ENCODE measurements at places on chromosomes 7 and 10. TPM values are rescaled to one million over a fixed set of nuclear protein-coding genes. Genes with fewer than 3 reads are reported as not detected.

Gene FFAR4
- not detected for total RNA-seq

DNA sequence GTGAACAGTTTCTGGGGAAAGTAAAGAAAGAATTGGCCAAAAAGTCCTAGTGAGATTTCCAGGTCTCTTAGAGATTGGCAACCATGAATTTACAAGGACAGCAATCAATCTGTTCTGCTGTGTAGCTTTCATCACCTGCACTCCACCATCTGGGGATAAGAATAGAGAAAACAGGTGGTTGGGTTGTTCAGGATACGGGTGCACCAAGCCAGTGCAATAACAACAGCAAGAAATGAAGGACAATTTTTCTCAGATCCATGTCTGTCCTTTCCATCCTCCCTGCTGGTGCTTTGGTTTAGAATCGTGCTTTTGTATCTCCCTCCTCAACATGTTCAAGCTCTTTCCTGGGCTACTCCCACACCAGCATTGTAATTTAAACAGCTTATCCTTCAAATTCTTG is 787.7 kb downstream of the GRID1 start:
- DNase-seq: no peak

DNA sequence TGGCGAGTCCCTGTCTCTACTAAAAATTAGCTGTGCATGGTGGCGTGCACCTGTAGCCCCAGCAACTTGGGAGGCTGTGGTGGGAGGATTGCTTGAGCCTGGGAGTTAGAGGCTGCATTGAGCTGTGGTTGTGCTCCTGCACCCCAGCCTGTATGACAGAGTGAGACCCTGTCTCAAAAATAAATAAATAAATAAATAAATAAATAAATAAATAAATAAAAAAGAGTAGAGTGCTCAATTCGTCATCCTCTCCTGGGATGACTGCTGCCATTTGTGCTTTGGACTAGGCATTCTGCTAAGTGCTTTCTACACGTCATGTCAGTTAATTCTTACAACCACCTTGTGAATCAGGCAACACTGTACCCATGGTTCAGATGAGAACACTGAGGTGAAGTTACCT is 130.6 kb downstream of the DOCK1 start:
- DNase-seq: no peak

DNA sequence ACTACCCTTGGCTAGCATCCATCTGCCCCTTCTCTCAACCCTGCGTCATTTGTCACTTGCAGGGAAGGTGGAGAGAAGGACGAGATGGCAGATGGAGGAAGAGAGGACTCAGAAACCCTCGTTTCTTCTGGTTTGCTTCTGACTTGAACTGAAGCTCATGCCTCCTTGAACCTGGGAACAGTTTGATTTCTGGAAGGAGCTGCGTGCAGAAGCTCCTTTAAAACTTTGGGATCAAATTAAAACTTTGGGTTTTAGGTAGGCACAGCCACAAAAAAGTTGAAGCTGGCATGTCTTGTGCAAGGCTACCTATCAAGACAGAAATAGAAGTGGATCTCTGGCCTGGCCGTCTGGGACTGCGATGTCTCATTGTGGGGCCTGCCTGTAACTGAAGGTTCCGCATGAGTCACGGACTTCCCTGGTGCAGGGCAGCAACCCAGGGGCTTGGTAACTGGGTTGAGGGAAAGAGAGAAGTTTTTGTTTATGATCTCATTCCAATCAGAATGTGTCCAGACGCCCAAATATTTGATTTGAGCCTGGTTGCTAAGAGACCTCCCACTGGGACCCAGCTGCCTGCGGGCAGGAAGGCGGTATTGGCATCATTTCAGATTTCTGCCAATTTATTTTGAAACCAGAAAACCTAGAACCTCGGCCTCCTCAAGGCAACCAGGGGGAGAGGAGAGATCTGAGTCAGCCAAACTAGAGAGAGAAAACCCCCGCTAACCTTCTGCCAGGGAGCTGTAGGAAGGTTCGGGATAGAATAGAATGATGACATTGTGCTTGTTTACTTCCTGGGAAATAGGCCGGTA is 15.8 kb upstream of the CAMK1D start:
- peak; percentile 17 for DNase-seq

DNA sequence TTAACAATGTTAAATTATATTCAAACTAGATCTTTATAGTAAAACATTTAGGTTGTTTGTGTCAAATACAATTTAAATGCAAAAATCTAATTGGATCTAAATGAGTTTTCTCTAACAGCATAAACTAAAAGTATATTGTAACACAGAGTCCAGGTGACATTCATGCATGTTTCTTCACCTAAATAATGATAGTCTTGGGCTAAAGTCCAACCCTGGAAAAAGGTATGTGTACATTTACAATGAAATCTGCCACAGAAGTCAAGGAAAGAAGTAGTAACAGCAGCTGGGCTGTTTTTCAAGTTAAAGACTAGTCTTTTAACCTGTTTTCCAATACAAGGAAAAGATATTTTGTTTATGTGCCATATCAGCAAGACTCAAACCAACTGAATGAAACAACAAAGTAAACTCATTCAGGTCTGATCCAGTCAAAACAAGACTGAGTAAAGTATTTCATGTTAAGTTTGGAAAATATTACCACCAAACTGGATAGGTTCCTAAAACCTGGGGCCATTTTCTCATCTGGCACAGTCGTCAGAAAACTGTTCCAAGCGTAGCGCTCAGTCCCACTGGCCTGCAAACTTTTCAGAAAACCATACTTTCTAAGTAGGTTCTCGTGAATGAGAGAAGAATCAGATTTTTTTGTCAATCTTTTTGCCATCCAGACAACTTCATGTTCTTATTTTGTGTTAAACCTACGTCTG is 349.2 kb downstream of the HGF start:
- DNase-seq: no peak

DNA sequence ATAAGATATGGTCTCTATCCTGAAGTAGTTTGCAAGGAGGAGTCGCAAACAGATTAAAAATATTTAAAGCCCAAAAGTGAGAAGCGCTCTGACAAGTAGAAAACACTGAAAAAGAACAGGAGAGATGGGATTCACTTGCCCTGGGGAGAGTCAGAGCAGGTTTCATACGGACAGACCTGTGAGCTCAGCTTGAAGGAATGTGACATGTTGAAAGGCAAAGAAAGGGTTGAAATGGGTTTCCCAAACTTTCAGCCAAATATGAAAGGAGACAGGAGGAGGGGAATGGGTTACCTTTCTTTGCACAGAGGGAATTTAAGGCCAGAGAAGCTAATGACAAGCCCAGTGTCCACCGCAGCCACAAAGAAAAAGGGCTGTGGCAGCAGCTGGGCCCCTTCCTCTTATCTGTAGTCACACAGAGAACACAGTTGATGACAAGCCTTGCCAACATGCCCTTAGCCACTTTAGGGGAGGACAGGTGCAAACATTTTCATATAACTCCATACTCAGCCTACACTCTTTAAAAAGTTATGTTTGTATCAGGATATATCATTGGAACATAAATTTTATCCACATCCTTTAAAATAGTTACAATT is 14.9 kb downstream of the HOXA1 start:
- no peak for DNase-seq

DNA sequence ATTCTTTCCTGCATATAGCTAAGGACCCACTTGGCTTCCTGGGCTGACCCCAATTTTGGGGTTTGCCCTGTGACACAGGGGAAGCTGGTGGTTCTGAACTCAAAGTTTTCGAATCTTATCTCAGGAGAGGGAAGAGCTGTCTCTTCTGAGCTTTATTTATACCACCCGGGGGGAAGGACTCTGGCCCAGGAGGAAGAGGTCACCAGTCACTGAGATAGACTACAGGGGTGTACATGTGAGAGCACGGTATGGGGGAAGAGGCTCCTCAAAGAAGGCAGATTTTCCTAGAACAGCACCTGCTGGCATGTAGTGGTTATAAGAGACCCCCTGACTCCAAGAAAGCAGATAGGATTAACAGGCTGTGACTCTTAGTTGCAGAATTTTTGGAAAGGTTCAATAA is 101.8 kb upstream of the ELMO1 start:
- DNase-seq: no peak

- DNase-seq: no peak
Observed at GRCh38 chr10:128025437-128025836, 100.8 kb downstream of the MKI67 start.

DNA sequence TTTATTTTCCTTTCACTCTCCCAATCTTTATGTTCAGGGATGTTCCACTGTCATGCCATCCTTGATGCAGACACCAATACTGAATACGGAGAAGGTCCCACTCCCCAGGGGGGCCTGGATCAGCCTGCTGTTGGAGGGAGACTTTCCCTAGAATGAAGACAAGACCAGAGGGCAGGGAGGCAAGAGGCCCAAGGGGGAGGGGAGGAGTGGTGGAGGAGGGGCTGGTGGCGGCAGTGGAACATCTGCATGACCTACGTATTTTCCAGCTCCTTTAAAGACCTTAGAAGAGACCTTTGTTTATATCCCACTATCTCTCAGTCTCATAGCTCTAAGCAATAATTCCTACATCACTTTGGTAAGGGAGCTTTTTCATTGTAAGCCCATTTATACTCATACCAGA is 183.0 kb downstream of the HECW1 start:
- DNase-seq: no peak

DNA sequence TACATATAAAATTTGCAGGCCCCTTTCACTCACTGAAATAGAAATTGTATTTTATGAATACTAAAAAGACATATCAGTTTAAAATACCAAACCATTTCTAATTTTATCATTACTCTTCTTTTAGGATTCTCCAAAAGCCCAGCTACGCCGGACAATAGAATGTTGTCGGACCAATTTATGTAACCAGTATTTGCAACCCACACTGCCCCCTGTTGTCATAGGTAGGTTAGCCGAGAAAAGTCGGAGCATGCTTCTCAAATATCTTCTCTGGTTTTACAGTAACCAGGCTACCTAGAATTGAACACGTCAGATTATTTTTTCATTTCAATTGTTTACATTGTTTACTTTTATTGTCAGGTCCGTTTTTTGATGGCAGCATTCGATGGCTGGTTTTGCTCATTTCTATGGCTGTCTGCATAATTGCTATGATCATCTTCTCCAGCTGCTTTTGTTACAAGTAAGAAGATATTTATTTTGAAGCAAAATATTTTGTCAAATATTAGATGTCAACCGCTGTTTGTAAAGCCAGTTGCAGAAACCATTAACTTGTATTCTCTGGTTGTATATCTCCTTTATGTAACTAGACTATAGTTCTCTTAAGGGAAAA is 57.6 kb downstream of the MMRN2 start:
- DNase-seq: peak; percentile 43

- no peak for DNase-seq
Observed at GRCh38 chr10:89236226-89236797, 15.3 kb downstream of the LIPA start.

Gene CABCOCO1
- not detected for total RNA-seq

Gene OR2A1
- under 0.01 TPM for total RNA-seq

GRCh38 chr10:112883360-112884178 is 66.5 kb upstream of the TCF7L2 start:
- DNase-seq: no peak

DNA sequence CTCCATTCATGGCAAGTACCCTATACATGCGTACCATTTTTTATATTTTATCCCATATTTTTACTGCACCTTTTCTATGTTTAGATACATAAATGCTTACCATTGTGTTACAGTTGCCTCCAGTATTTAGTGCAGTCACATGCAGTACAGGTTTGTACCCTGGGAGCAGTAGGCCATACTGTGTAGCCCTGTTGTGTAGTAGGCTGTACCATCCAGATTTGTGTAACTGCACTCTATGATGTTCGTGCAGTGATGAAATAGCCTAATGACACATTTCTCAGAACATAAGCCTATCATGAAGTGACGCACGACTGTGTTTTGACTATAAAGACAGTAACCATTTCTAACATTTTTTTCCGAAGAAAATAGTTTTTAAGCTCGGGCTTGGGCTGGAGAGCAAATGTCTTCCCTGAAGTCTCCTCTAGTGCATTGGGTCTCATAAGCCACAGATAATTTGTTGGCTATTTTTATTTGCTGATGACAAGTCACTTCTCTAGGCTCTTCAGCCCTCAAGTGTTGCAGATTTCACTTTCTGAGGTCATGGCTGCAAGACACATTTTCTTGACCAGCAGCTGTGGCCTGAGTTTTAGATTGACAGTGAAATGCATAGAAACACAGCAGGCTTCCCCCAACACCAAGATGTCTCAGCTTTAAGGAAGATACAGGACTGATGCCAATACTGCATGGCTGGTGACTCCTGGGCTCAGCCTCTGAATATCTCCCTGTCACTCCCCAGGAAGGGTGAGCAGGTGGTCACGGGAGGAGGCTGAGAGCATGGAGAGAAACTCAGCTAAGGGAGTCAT is 26.9 kb downstream of the EPDR1 start:
- DNase-seq: no peak

Gene FBXO24
- 0.25 TPM for total RNA-seq

- DNase-seq: no peak
Observed at GRCh38 chr10:28823501-28824075, 146.3 kb downstream of the BAMBI start.

Gene BAIAP2L1
- 0.25 TPM for total RNA-seq

DNA sequence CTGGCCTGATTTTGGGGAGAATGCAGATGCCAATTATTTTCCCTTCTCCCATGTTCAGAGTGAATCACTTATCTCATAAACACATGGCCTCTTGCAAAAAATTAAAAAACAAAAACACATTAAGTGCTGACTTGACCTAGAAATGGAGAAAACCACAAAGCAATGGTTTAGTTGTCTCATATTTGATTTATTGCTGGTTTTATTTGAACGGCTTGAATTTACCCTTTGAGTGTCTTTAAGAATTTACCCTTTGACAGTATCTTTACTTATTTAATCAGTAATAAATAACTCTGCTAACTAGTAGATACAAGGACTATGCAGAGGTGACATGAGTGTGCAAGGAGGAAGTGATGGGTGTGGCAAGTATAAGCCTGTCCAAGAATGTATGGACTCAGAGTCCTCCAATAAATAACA is 68.1 kb upstream of the GSDME start:
- DNase-seq: no peak

GRCh38 chr7:28389504-28390395 is 22.6 kb upstream of the CREB5 start:
- peak; percentile 50 for DNase-seq

Measured in dermis microvascular lymphatic vessel endothelial cell (primary cell).